ENCODE measurements at places on chromosomes 4 and X.
A peak's percentile ranks its signal among the peaks of the same experiment; 100 is the strongest.

DNA sequence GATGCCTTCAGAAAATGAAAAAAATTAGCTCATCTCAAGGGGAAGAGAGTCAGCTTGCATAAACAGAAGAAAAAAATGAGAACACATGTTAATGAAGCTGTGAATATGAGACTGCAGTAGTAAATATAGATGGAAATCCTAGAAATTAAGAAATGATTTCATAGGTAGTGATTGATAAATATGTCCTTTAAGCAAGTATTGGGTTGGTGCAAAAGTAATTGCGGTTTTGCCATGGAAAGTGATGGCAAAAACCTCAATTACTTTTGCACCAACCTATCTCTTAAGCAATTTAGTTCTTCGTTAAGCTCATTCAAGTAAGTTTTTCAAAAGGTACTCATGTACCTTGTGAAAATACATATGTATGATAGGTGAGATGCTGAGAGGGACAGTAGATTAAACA is 400.9 kb downstream of the SH2D1A start:
- DNase-seq = no peak

- no peak for DNase-seq
Measured at GRCh38 chr4:101967697-101968346, 177.3 kb downstream of the BANK1 start.

DNA sequence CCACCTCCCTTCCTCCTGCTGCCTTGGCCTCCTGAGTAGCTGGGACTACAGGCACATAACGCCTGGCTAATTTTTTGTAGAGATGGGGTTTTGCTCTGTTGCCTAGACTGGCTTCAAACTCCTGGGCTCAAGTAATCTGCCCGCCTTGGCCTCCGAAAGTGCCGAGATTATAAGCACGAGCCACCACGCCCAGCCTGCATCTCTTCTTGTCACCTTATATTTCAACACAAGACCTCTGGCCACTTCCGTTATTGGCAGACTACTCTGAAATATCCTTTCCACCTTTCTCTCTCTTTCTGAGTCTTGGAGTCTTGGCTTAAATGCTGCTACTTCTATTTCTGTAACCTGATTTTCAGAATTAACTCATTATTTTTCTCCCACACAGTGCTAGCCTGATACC is 5.6 kb downstream of the KIAA0232 start:
- DNase-seq = no peak

- DNase-seq = no peak
Measured at GRCh38 chr4:153781717-153782416, 7.0 kb downstream of the SFRP2 start.

- DNase-seq = no peak
Measured at GRCh38 chr4:99961711-99962110, 11.6 kb upstream of the H2AZ1 start.

DNA sequence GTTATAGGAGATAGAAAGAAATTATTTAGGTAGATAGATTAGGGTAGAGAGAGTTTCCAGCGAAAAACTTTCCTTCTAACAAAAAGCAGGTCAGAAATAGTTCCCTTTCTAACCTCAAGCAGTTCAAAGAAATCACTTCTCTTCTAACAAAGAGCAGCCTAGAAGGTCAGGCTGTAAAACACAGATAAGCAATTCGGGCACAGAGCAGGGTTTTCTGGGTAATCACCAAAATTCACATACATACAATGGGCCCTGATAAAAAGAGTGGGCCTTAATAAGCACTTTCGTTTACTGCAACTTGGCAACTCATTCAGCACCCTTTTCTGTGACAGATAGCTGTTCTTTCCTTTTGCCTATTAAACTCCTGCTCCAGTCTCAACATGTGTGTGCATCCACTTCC is 13.4 kb upstream of the NAF1 start:
- DNase-seq = no peak

DNA sequence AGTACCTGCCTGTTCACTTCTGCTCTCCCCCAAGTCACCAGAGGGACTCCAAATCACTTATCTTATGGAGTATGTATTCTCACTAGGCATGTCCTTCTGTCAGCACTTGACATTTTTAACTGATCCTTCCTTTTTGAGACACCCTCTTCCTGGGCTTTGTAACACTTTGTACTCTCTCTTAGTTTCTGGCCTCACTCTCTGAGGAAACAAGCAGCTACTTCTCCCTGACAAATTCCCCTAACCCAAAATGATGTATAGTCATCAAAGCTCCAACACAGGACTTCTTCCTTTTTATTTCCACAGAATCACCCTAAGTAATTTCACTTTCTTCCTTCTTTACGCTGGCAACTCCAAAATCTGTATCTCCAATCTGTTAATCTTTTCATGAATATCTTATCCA is 101.8 kb downstream of the ARAP2 start:
- no peak for DNase-seq

DNA sequence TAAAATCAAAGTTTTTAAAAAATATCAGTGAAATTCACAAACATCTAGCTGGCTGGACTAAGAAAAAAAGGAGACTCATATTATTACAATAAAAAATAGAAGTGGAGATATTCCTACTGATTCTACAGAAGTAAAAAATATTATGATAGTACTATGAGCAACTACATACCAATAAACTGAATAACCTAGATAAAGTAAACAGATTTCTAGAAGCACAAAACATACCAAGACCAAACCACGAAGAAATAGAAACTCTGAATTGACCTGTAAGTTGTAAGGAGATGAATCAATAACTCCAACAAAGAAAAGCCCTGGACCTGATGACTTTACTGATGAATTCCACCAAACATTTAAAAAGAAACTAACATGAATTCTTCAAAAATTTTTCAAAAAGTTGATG is 867.3 kb downstream of the PCDH18 start:
- no peak for DNase-seq

DNA sequence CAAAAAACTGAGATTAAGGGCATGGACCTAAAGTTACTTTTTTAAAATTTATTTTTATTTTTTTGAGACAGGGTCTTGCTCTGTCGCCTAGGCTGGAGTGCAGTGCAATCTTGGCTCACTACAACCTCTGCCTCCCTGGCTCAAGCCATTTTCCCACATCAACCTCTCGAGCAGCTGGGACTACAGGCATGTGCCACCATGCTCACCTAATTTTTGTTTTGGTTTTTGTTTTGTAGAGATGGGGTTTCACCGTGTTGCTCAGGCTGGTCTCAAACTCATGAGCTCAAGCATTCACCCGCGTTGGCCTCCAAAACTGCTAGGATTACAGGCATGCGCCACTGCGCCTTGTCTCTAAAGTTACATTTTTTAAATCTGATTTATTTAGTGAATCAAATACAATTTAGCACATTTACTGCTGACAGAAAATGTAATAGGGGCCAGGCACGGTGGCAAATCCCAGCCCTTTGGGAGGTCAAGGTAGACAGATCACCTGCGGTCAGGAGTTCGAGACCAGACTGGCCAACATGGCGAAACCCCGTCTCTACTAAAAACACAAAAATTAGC is 38.3 kb downstream of the GUCY1A1 start:
- no peak for DNase-seq

DNA sequence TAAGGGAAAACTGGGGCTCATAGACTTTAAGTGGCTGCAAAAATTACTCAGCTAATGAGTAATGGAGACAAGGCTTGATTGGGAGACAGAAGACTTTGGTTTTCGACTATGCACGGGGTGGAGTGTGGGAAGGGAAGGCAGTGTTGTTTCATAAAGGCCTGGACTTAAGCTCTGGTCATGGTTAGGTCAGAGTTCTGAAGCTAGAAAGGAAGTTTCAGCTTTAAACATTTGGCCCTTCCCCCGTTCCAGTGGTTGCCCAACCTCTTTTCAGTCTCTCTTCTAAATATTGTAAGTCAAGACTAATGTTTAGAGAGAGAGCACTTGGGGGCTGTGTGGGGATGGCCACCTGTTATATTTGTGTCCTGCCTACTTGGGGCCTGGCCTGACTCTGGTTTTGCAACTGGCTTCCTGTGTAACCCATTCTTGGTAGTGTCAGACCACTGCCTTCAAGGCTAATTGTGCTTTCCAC is 21.0 kb downstream of the MSN start:
- no peak for DNase-seq

DNA sequence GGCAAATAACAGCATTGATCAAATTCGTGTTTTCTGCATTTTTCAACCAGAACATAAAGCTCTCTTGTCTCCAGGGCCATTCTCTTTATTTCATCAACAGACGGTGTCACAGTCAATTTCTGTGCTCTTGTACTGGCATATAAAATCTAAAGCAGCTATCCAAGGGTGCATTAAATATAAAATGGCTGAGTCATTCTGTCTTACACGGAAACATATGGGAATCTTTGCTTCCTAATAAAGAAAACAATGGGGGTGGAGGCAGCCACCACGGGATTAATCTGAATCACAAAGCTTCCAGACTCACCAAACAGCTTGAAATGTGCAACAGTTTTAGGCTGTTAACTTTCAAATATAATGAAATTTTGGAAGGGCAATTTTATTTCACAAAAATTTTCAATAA is 132.6 kb downstream of the IL15 start:
- DNase-seq = no peak

GRCh38 chrX:150146271-150146896 is 208.1 kb upstream of the EOLA2 start:
- DNase-seq = peak; percentile 41

DNA sequence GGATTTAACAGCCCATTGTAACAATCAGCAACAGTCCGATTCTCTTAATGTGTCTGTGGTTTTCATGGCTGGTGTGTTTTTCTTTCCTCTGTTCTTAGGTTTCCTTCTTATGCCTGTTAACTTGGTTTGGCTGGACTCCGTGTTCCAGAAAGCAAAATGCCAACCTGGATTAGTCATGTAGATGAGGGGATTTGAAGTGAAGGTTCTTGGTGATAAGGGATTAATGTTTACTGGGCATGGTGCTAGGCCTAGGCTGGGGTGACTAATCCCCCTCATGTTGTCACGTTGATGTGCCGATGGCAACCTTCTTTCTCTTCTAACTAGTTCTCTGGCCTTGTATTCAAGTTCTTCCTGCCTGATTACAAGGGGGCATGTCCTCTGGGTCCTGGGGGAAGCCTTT is 85.9 kb downstream of the REPS2 start:
- DNase-seq = no peak

All from islet precursor cell (in vitro differentiated cells).